ENCODE measurements at places on chromosomes 4 and X.
A peak's percentile ranks its signal among the peaks of the same experiment; 100 is the strongest.

DNA sequence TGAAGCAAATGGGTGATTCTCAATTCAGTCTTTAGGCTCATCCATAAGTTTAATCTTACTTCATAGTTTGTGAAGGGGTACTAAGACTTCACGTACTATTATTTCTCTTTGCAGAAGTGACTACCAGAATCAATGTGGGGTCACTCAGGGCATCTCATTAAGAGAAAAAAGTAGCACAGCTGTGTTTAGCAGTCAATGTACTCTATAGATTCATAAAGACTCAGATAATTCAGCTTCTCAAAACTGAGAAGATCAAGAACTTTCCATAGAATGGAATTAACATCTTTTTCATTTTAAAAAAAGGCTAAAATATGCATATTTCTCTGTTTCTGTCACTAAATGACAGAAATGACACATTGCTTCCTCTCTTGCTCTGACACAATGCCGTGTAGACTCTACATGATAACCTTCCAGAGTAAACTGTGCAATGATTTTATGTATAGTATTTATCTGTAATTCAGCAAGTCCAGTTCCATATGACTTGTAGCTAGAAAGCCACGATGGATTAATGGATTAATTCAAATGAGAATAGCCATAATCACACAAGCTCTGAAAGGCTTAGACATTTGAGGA, 20.3 kb upstream of the LSM6 start:
- no peak for DNase-seq

- peak; percentile 67 for DNase-seq
Measured at GRCh38 chrX:73577361-73577760, 14.4 kb downstream of the CHIC1 start.

- no peak for DNase-seq
Measured at GRCh38 chr4:70008771-70009170, 13.0 kb downstream of the STATH start.

DNA sequence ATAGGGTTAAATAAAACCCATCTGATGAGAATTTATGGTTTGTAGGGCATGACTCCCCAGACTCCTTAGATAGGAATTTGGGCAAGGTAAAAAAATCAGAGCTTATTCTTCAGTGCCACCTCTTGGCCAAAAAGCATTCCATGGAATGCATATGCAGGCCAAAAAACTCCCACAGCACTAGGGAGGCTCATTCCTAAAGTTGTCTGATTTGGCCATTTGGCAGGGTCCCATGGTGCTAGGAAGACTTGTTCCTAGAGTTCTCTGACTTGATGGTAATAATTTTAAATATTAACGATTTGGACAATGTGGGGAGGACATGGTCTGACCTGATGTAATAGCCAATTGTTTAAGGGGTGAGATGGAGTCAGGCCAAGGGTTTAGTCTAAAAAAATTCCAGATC, 93.0 kb downstream of the SPIN4 start:
- DNase-seq, result no peak

GRCh38 chr4:7431696-7432530, 2.8 kb downstream of the PSAPL1 start:
- no peak for DNase-seq

- DNase-seq, result no peak
Measured at GRCh38 chrX:36961590-36961989, 46.6 kb upstream of the FAM47C start.

GRCh38 chrX:79573760-79574159, 206.6 kb upstream of the ITM2A start:
- DNase-seq, result no peak

- DNase-seq, result peak; percentile 57
Measured at GRCh38 chr4:6908432-6909112, 1.1 kb upstream of the TBC1D14 start.

DNA sequence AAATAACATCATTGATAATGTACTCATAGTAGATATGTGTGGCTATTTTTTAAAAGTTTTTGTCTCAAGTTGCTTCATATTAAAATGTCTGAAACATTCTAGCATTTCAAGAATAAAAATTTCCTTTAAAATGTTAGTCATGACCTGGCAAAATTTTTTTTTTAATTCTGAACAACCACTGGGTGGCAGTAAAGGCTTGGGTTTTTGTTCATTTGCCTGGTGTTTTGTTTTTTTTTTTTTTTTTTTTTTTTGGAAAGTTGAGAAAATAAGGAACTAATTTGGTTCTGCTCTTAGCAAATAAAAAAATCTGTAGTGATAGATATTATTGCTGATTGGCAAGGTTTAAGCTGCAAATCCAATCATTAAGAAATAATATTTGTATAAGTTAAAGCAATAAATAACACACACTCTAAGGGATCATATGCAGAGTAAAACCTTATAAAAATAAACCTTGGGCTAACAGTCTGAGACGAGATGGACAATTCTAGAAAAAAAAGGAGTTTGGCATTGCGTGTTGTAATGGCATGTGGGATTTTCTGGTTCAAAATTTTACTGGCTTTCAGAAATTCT, 81.4 kb downstream of the CEP44 start:
- DNase-seq, result peak; percentile 61

GRCh38 chrX:7024850-7025249, 122.7 kb upstream of the STS start:
- no peak for DNase-seq

DNA sequence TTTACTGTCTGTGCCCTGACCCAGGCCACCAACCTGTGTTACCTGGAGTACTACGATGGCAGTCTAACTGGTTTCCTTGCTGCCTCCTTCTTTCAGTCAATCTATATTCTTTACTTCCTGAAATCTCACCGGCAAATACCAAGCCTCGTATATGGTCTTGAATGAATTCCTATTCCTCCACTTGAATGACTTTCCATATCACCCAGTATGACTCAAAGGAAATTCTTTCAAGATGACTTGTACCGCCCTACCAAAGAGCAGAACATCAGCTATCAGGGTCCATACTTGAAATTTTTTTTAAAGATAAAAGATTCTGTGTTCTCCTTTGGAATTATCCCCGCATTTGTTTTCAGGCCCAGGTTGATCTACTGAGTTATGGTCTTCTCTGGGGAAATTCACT, 378.0 kb downstream of the AFF2 start:
- DNase-seq, result peak; percentile 23

- DNase-seq, result peak; percentile 96
Measured at GRCh38 chr4:77699731-77700210, 94.2 kb downstream of the CXCL13 start.

DNA sequence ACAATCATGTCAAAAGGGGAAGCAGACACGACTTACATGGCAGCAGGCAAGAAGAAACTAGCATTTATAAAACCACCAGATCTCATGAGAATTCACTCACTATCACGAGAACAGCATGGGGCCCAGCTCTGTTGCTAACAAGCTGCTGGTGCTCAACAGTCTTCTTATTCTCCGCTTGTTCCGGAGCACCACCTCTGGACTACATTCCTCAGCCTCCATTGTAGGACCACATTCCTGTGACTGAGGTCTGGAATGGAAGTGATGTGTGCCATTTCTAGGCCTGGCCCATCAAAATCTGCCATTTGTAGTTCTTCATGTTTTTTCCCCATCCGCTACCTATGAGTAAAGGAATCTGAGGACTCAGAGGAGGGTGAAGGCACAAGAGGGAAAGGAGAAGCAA, 111.5 kb upstream of the PTCHD1 start:
- DNase-seq, result no peak

DNA sequence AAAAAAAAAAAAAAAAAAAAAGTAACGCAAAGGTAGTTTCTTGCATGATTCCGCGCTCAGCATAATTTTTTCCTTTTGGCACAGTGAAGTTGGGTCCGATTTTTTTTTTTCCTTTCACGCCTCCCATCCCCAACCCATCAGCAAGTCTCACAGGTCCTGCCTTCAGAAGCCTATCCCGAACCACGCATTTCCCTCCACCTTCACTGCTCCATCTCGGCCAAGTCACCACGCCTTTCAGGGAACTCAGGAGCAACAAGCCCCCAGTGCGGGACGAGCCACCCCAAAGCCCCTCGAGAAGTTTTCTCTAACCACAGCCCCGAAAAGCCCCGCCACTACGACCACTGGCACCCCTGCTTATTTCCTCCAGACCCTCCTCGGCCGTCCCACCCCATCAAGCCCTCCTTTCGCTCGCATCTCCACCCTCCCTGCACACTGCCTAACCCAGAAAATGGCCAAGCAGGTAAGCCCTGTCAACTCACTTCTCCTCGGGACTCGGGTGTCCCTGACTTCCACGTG, 1.0 kb downstream of the SLBP start:
- no peak for DNase-seq

GRCh38 chr4:24881508-24882196, 31.2 kb downstream of the CCDC149 start:
- no peak for DNase-seq

GRCh38 chr4:188201851-188202250, 62.6 kb downstream of the TRIML1 start:
- no peak for DNase-seq

GRCh38 chr4:152691761-152692160, 12.0 kb upstream of the TMEM154 start:
- no peak for DNase-seq

GRCh38 chr4:71029504-71029903, 36.1 kb downstream of the DCK start:
- DNase-seq, result no peak

DNA sequence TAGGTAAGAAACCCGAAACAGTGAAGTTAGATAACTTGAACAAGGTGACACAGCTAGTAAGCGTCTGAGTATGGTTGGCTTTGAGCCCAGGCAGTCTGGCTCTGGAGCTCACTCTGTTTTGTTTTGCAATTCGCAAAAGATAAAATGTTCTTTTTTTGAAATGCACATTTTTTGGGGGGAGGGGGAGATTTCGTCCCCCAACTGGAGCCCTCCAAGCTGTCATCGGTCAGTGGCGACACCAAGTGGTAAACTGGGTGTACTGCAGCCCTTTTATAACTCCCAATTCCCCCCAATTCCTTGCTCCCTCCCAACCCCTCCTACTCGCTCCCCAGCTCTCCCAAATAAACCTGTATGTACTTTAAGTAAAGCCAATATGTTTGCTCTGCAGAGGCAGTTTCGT, 2.8 kb upstream of the CLCN5 start:
- peak; percentile 55 for DNase-seq

DNA sequence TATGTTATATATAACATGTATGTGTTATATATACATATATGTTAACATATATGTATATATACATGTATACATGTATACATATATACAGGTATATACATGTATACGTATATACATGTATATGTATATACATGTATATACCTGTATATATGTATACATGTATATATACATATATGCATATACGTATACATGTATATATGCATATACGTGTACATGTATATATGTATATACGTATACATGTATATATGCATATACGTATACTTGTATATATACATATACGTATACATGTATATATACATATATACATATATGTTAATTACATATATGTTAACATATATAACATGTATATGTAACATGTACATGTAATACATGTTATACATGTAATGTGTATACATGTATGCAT, 1077.3 kb upstream of the ADGRL3 start:
- peak; percentile 1 for DNase-seq

DNA sequence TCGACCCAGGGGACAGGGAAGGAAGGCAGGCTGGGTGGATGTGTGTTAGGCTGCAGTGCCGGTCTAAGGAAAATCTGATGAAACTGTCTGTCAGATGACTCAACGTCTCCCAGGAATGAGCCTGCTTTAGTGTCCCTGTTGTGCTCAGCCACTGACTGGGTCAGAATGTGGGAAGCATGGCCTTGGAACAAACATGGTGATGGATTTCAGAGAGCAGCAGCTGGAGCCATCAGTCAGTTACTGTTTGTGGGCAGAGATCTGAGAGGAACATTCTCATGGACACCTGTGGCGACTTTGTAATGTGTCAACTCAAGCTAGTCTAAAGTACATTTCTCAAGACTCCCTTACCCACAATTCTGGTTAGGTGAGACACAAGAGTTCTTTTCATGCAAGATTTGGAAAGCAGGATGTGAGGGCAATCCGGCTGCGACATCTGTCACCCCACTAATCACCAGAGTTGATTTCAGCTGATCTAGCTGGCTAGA, 63.2 kb downstream of the ANAPC10 start:
- peak; percentile 89 for DNase-seq
